ENCODE measurements at places on chromosomes 4 and X.

- no peak for DNase-seq
Measured at GRCh38 chrX:148372925-148373324, 127.5 kb upstream of the AFF2 start.

- DNase-seq: no peak
Measured at GRCh38 chr4:26135331-26135730, 185.5 kb upstream of the RBPJ start.

DNA sequence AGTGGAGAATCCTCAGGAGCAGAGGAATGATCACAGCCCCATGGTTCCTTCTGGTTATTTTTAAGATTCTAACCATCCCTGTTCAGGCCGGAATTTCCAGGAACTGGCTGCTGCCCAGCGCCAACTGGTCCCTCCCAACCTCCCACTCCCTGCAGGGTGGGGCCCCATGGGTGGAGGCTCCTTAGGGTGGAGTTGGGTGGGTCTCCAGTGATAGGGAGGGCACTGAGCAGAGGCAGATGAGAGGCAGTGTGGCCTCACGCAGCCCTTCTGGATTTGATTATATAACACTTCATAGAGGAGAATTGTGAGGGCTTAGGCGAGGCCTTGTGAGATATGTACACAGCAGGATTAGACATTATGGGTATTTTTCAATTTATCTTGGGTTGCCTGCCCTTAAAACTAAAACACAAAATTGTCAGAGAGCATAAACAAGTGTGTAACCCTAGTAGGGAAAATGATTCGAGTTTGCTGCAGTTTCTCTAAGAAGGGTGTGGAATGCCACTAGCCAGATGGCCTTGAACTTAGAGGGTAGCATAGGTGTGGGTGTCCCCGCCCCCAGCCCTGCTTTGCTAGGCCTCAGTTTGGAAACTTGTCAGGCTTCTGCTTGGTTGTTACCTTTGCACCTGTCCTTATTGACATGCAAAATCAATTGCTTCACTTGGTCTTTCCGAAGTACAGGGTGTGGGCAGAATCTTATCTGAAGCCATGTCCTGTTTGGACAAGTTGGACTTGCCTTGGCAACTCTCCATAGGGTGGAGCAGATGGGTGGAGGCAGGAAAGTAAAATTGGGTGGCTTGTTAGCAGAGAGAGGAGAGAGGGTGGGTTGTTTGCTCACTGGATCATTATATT lies 9.4 kb downstream of the KLF3 start:
- DNase-seq: no peak

DNA sequence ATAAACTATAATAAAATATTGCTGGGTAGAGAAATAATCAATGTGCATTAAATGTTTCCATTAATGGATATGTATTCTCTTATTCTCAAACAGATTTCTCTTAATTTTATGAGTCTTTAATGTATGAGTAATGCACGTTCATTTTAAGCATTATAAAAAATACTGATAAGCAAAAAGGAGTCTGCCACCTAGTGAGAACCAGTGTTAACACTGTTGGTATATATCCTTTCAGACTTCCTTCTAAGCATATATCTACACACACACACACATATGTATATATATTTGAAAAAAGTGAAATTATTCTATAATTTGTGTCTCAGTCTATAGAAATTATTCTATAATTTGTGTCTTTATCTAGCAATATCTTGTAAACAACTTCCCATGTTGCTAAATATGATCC lies 49.9 kb upstream of the MTMR1 start:
- no peak for DNase-seq

DNA sequence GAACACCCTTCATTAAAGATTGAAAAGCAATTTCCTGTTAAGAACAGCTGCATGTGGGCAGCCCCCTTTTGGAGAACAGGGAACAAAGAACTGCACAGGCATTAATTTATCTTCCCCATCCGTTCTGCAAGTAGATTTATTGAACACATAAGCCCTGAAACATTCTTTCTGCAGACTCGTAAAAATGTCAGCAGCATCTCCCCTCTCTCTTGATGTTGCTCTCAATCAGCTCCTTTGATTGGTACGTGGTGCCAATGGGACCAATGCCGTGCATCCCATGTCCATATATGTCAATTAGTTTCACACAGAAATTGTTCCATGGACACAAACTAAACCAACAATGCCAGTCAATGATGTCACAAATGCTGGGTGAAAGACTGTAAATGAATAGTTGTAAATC lies 228.5 kb upstream of the RASGEF1B start:
- DNase-seq: no peak

Measured in stimulated activated CD4-positive, alpha-beta T cell treated with anti-CD3 and anti-CD28 coated beads, Interleukin-15, amount 100 ng/mL, for 1 hour (primary cell).